ENCODE measurements at places on chromosomes 4 and X.

GRCh38 chr4:23922013-23922412 is 32.2 kb upstream of the PPARGC1A start:
- DNase-seq: no peak

GRCh38 chrX:24259544-24260240 is 54.2 kb downstream of the SUPT20HL2 start:
- no peak for DNase-seq

DNA sequence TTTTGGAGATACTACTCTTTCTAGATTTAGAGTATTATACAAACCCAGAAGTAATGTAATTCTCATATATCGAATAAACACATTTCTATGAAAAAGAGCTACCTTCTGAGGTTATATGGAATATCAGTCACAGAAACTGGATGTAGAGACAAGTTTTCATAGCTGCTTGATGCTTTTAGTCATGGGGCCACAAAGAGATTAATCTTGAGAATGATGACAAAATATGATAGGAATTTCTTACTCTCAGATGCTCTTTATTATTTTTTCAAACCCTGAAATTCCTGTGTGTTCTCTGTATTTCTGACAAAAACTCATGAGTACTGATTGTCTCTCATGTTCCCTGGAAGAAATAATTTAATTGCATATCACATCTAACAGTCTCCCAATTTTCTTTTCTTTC is 662.5 kb downstream of the RAPGEF2 start:
- DNase-seq: no peak

GRCh38 chr4:146436423-146437162 is 85.1 kb downstream of the SLC10A7 start:
- no peak for DNase-seq

DNA sequence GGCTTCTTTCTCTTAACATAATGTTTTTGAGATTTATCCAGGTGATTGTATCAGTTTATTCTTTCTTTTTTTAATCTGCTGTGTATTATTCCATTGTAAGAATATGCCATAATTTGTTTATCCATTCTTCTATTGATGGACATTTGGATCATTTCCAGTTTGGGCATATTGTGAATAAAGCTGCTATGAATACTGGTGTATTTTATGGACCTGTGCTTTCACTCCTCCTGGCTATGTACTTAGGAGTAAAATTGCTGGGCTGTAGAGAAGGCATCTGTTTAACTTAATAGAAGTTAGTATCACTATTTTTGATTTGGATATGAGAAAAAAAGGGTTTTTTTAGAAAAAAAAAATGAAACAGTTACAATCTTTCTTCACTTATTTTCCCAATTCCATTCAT is 50.0 kb upstream of the FAM9C start:
- no peak for DNase-seq

- no peak for DNase-seq
These were observed 37.4 kb downstream of the ASIC5 start for GRCh38 chr4:155828628-155829027.

DNA sequence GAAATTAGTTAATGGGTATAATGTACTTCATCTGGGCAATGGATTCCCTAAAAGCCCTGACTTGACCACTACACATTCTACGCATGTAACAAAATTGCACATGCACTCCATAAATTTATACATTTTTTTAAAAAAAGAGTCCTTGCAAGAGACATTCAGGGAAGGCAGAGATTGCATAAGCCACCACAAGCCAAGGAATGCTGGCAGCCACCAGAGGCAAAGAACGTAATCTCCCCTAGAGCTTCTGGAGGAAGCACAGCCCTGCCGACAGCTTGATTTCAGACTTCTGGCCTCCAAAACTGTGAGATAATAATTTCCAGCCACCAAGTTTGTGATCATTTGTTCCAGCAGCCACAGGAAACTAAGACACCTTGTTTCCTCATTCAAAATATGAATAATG is 185.6 kb upstream of the GALNT7 start:
- no peak for DNase-seq

DNA sequence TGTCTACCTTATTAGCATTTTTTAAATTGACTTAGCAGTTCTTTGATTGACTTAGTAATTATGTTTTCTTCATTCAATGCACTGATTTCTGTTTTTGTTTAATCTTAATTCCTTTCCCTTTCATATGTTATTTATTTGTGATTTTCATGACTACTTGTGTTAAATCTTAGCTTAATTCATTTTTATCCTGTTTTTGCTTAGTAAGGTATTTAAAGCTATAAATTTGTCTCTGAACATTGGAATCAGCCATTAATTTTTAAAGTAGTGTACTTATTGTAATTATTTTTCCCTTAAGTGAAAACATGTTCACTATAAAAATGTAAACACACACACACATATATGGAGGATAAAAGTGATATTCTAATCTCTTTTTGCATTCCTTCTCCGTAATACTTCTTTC is 109.1 kb upstream of the DIPK2B start:
- DNase-seq: no peak

- DNase-seq: no peak
These were observed 413.5 kb upstream of the GRIA3 start for GRCh38 chrX:122770581-122770980.

DNA sequence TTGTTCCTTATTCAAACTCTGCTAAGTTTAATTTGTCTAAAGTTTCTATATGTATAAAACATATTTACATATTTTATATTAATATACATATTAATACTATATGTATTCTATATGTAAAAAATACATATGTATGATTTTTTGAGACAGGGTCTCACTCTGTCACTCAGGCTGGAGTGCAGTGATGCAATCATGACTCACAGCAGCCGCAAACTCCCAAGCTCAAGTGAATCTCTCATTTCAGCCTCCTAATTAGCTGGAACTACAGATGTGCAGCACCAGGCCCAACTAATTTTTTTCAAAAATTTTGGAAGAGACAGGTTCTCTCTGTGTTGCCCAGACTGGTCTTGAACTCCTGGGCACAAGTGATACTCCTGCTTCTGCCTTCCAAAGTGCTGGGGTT is 684.9 kb downstream of the TRAM1L1 start:
- no peak for DNase-seq

All from right forelimb (tissue), 1 donor.